NCI-H82 (cell line): ENCODE measurements at places on chromosomes 7 and 10.
A peak's percentile ranks its signal among the peaks of the same experiment; 100 is the strongest.

DNA sequence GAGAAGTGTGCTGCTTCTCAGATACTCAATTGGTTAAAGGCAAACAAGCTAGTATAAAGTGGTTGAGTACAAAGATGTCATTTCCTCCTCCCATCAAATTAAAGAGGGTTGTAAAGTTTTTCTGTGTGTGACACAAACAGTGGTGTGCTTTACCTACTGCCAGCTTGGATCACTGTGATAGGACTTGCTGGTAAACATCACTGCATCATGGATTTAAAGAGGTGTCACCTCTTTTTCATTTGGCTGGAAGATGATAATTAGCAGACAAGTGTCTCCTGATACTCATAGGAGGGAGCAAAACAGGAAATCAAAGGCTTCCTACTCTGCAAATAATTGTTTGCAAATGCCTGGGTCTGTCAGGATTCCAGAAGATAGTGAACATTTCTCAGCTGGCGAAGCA lies 200.5 kb downstream of the MDFIC start:
- DNase-seq, result no peak

- no peak for DNase-seq
These were observed 238.8 kb upstream of the BMPER start for GRCh38 chr7:33666531-33666930.

- DNase-seq, result peak; percentile 57
These were observed 156.8 kb downstream of the FRMD4A start for GRCh38 chr10:14173706-14174594.

GRCh38 chr7:46033592-46033991 lies 112.5 kb upstream of the IGFBP3 start:
- DNase-seq, result no peak

DNA sequence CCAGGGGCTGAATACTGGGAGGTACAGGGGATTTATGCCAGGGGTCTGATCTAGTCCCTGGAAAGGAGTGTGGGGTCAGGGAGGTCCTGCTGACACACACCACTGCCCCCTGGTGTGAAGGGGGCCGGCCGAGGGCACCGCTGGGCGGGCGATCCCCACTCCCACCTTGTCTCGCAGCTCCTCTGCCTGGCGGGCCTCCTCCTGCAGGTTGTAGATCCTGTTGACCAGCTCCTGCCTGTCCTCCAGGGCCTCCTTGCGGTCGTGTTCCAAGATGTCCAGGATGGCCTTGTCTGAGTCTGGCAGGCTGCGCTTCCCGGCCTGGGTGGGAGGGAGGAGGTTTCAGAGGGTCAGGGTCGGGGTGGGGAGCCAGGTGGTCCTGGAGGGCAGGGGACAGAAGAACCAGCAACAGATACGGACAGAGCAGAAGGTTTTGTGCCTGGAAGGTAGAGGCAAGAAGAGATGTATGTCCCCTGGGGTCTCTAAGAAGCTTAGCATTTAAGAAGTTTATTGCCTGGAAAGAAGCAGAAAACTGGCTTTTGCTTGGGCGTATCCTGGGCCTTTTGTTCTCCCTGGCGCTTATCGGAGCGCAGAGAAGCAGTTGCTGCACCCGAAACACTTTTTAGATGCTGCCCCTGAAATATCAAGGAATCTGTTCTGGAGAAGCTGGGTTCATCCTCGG lies 94.5 kb upstream of the GNA12 start:
- no peak for DNase-seq

DNA sequence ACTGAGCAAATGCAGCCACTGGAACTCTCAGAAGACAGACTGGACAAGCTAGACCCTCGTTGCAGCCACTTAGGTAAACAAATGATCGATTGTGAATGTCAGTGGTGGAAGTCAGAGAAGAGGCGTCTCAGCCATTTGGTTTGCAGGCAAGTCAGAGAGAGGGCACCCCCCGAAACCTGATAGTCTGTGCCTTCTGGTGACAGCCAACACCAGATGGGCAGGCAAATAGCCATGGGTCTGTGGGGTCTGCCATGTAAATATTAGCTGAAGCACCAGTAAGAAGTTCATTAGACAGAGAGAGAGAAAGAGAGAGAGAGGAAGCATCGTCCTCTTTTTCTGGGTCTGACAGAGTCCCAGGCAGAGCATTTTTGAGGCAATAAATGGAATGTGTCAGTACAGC lies 5.4 kb downstream of the PPP1R17 start:
- peak; percentile 74 for DNase-seq
